Esophagus squamous epithelium (tissue), 5 donors: ENCODE measurements at places on chromosomes 1 and 21. TPM values are rescaled to one million over a fixed set of nuclear protein-coding genes. Genes with fewer than 3 reads are reported as not detected.

DNA sequence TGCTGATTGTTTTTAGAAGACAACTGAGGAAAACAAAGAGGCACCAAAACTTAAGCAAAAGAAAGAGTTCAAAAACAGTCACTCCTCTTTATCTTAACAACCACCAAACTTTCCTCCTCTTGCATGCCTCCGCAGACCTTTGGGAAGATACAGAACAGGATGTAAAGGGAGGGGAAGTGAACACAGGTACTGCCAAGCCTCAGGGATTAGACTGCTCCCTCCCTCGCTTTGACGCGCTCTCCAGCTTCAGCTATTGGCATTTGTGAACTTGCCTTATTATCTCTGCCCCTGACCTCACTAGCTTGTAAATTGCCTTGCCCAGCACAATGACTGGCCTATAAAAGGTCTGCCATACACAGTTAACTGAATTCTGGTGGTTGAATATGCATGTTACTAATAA, 4.8 kb upstream of the SRP9 start:
- no peaks in the 10 kb centered on the region for H3K36me3 ChIP-seq
- H3K27ac ChIP-seq: peak overlapping the region; percentile 67
- DNase-seq: no peak
- peaks cover 63% of the 10 kb centered on the region for H3K4me1 ChIP-seq

DNA sequence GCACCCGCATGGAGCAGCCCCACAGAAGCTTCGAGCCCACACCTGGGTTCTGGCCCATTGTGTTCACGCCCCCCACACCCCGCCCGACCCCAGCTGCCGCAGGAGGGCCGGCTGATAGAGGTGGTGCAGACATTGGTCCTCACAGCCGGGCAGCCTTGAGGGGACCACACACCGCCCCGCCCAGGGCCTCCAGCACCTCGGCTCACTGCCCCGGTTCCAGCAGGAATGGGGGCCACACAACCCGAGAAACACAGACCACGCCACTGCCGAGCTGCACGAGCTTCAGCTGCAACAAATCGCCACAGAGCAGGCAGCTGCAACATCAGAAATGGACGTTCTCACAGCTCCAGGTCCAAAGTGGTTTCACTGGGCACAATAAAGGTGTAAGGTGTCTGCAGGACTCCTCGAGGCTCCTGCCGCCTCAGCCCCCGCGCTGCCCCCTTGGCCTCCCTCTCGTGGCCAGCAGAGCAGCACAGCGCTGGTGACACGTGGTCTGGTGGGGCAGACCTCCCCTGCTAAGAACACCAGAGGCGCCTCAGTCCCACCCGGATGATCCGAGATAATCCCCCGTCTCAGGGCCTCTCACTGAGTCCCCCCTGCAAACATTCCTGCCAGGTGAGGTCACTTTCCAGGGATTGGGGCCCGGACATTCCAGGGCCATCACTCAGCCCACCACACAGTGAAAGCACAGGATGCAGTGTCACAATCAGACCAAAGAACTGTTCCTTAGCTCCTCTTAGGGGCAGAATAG, 62.3 kb upstream of the ADARB1 start:
- H3K36me3 ChIP-seq: no peaks in the 10 kb centered on the region
- DNase-seq: no peak
- no peaks in the 10 kb centered on the region for H3K4me1 ChIP-seq

GRCh38 chr1:57704811-57705210, 281.0 kb upstream of the DAB1 start:
- no peaks in the 10 kb centered on the region for H3K36me3 ChIP-seq
- no peak for DNase-seq
- H3K4me1 ChIP-seq: no peaks in the 10 kb centered on the region
- H3K27ac ChIP-seq: no peak overlapping the region
- H3K4me3 ChIP-seq: no peak overlapping the region
- no peaks in the 10 kb centered on the region for H3K27me3 ChIP-seq

GRCh38 chr1:245871191-245871590, 635.9 kb downstream of the SMYD3 start:
- H3K27ac ChIP-seq: no peak overlapping the region
- H3K27me3 ChIP-seq: no peaks in the 10 kb centered on the region
- H3K4me3 ChIP-seq: no peak overlapping the region
- DNase-seq: no peak
- H3K36me3 ChIP-seq: no peaks in the 10 kb centered on the region
- peaks cover 24% of the 10 kb centered on the region for H3K4me1 ChIP-seq

DNA sequence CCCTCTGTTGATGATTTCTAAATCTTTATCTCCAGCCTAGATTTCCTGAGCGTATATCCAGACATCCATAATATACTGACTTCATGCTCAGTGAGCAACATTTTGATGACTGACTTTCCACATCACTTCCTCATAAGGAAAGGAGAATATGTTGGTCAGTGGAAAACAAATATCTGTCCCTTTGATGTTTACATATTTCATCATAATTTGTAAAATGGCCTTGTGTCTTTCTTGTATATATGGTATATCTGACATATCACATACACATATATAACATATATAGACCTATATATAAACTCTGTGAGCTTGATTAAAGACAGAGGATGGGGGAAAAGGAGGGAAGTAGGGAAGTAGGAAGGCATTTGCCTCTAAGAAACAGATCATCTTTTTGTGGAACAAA, 18.6 kb downstream of the ZBTB8A start:
- no peak overlapping the region for H3K27ac ChIP-seq
- no peaks in the 10 kb centered on the region for H3K36me3 ChIP-seq
- no peak for DNase-seq
- no peaks in the 10 kb centered on the region for H3K4me1 ChIP-seq

GRCh38 chr1:216961516-216961915, 238.3 kb upstream of the ESRRG start:
- DNase-seq: no peak
- H3K4me3 ChIP-seq: no peak overlapping the region
- no peaks in the 10 kb centered on the region for H3K36me3 ChIP-seq
- H3K27ac ChIP-seq: no peak overlapping the region
- H3K27me3 ChIP-seq: no peaks in the 10 kb centered on the region
- H3K4me1 ChIP-seq: no peaks in the 10 kb centered on the region

- H3K4me1 ChIP-seq: peaks cover 8% of the 10 kb centered on the region
- no peak overlapping the region for H3K4me3 ChIP-seq
- no peak for DNase-seq
Measured at GRCh38 chr1:113934511-113935055, 5.5 kb downstream of the HIPK1 start.

- no peak overlapping the region for H3K4me3 ChIP-seq
- no peaks in the 10 kb centered on the region for H3K36me3 ChIP-seq
- no peaks in the 10 kb centered on the region for H3K4me1 ChIP-seq
- no peaks in the 10 kb centered on the region for H3K27me3 ChIP-seq
- no peak overlapping the region for H3K27ac ChIP-seq
Measured at GRCh38 chr21:29637553-29637952, 302.2 kb downstream of the GRIK1 start.

GRCh38 chr21:44647222-44647552, 973 bp downstream of the KRTAP10-11 start:
- H3K4me1 ChIP-seq: no peaks in the 10 kb centered on the region
- no peak overlapping the region for H3K4me3 ChIP-seq
- no peaks in the 10 kb centered on the region for H3K36me3 ChIP-seq
- H3K27ac ChIP-seq: no peak overlapping the region
- no peak for DNase-seq
- H3K27me3 ChIP-seq: no peaks in the 10 kb centered on the region

DNA sequence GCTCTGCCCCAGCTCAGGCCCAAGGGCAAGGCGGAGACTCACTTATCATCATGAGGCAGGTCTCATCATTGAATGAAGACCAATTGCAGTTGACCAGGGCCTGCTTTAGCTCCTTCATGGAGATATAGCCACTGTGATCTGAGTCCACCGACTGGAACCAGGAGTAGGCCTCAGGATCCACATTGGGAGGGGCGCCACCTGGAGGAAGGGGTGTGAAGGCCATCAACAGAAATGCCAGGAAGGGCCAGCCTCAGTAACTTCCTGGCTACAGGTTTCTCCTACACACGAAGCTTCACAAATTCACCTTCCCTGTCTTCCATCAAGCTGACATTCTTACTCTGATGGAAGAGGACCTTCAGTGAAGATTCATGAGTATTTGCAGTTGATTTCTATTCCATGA, 11.6 kb downstream of the PEF1 start:
- no peak overlapping the region for H3K4me3 ChIP-seq
- peaks cover 35% of the 10 kb centered on the region for H3K36me3 ChIP-seq
- H3K27me3 ChIP-seq: no peaks in the 10 kb centered on the region

DNA sequence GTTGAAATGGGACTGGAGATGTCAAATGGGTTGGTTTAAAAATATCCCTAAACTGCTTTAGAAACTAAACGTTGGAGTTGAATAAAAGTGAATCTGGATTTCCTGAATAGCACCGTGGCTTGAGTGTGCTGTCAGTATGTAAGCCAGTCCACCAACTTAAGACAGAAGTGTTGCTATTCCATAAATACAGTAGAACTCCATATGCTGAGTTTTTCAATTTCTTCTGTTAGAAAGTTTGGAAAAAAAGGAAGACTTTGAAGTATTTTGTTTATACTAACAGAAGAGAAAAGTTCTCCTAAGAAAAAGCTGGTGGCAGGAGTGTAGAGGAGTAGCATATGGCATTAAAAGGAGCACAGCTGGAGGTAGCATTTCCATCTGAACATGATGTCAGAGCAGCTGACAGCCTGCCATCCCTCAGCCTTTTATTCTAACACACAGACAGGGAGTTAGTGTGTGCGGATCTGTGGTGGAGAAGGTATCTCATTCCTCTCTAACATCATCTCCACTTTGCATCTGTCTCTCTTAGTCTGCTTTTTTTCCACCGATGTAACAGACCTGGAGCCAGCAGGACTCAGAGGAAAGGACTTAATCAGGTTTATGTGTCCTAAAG, at the start of gene ZBTB18:
Gene ZBTB18 (plus strand): TSS at position 449 of the 610 bp plus-strand sequence. CDS start 149 bp downstream, at position 598.
- H3K4me3 ChIP-seq: peak within 1 kb of the TSS; percentile 77
- peak within 1 kb of the TSS; percentile 82 for H3K27ac ChIP-seq
- H3K36me3 ChIP-seq: peaks cover 7% of the 10 kb centered on the region
- no peaks in the 10 kb centered on the region for H3K27me3 ChIP-seq
- H3K4me1 ChIP-seq: peaks cover 8% of the 10 kb centered on the region

GRCh38 chr21:43697758-43698643, 20.9 kb upstream of the PDXK start:
- H3K27ac ChIP-seq: no peak overlapping the region
- H3K36me3 ChIP-seq: peaks cover 13% of the 10 kb centered on the region
- peaks cover 8% of the 10 kb centered on the region for H3K4me1 ChIP-seq
- DNase-seq: no peak
- H3K4me3 ChIP-seq: no peak overlapping the region
- H3K27me3 ChIP-seq: no peaks in the 10 kb centered on the region

DNA sequence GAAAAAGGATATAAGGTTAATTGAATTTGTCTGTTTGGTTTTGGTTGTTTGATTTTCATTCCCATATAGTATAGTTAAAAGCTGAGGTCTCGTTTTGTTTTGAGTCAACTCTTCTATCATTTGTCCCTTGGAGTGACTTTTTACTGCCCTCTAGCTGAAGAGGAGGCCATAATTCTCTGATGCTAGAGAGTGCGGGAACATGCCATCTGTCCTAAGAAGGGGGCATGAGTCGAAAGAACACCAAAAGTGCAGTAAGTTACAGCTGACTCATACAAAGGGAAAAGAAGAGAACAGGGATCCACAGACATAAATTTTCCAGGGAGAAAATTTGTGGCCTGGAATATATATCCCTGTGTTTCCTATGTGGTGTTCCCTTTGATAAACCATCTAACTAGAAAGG, 4.1 kb downstream of the KRTAP21-3 start:
- no peaks in the 10 kb centered on the region for H3K27me3 ChIP-seq
- H3K27ac ChIP-seq: no peak overlapping the region
- no peaks in the 10 kb centered on the region for H3K4me1 ChIP-seq
- no peak overlapping the region for H3K4me3 ChIP-seq
- DNase-seq: no peak

GRCh38 chr1:205065666-205066065, 18.6 kb downstream of the TMEM81 start:
- H3K4me1 ChIP-seq: no peaks in the 10 kb centered on the region
- H3K27ac ChIP-seq: no peak overlapping the region
- no peak overlapping the region for H3K4me3 ChIP-seq
- no peak for DNase-seq

The PPIAL4G gene
- not detected for total RNA-seq

The COL11A1 gene
- total RNA-seq: not detected

The TMEM125 gene
- total RNA-seq: 5.2 TPM

The HTR1D gene
- not detected for total RNA-seq

The AJAP1 gene
- 0.30 TPM for total RNA-seq

The FAM151A gene
- not detected for total RNA-seq

The MR1 gene
- total RNA-seq: 17.0 TPM

The CIART gene
- total RNA-seq: 2.5 TPM

The BRINP2 gene
- not detected for total RNA-seq
